ENCODE measurements at places on chromosomes 3 and 15.
A peak's percentile ranks its signal among the peaks of the same experiment; 100 is the strongest.

- DNase-seq = no peak
Measured at GRCh38 chr3:87413814-87414213, 137.4 kb upstream of the POU1F1 start.

DNA sequence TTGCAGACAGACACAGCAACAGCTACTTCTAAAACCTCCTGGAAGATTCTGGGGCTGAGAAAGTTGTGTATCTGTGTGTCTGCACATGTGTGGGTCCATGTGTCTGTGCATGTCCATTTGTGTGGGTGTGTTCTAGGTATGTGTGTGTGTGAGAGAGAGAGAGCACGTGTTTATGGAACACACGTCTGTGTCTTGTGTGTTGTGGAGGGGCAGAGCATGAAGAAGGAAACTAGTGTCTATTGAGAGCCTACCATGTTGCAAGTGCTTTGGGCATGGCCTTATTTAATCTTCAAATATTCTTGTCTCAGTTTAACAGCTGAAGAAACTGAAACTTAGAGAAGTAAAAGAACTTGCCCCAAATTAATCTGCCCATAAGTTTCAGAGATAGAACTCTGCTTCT is 327.5 kb downstream of the UACA start:
- no peak for DNase-seq

GRCh38 chr15:99718421-99718820 is 14.8 kb downstream of the LYSMD4 start:
- DNase-seq = no peak

GRCh38 chr3:146019508-146019907 is 141.5 kb downstream of the PLOD2 start:
- no peak for DNase-seq

DNA sequence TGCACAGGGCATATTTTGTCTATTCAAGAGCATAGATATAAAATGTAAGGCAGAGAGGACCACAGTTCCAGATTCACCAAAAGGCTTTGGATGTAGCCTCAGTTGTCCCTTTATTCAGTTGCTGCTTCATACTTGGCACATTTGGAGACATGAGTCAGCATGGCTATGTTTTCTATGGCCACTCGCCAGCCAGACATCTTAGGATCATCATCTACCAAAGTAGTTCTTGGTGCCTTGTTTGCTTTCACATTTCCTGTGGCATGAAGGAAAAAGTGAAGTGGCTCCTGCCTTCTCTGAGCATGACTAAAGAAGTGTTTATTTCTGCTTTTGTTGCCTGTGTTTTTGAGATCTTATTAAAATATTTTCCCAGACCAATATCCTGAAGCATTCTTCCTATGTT is 7.2 kb downstream of the SUSD5 start:
- no peak for DNase-seq

DNA sequence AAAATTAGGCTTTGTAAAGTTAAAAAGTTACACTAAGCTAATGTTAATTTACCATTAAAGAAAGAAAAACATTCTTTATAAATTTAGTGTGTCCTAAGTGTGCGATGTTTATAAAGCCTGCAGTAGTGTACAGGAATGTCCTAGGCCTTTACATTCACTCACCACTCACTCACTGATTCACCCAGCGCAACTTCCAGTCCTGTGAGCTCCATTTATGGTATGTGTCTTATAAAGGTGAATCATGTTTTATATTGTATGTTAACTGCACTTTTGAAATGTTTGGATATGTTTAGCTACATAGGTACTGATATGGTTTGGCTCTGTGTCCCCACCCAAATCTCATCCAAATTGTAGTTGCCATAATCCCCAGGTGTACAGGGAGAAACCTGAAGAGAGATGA is 549.7 kb upstream of the EPHA6 start:
- no peak for DNase-seq

DNA sequence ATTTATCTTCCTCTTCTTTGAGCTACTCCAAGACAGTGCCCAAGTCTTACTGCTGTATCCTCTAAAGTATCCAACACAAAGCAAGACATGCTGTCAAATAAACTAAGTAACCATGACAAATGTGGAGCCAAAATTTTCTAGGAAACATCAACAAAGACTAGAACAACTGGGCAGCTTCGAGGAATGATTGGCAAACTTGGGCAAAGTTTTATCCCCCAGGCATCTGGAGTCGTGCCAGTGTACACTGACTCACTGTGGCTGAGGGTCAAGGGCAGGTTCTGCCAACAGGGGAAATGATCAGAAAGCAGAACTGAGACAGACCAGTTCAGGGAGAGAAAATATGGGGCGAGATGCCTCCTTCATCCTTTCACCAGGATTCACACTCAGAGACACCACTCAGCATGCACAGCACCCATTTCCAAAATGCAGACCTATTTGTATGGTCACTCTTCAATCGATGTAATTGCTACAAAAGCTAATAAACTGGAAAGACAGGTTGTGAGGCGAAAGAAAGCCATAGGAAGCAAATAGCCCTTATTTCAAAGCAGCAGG is 65.8 kb downstream of the MB21D2 start:
- no peak for DNase-seq

GRCh38 chr3:54818942-54819341 is 108.9 kb downstream of the LRTM1 start:
- no peak for DNase-seq

DNA sequence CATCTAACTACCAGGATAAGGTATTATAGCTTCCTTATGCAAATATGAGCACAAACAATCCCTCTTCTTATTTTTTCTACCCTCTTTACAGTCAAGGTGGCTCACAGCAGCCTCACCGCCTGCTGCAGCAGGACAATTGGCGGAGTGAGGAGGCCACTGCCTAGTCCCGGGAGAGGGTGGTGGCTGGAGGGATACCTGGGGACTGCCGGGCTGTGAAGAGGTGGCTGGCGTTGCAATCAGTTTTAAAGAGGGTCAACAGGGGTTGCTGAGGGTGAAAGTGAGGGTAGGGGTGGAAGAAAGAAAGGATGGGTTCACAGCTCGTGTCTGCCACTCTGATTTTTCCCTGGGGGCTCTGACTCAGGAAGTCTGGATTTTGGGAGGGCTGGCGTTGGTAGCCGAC is 105.1 kb upstream of the SLC6A6 start:
- no peak for DNase-seq

- DNase-seq = no peak
Measured at GRCh38 chr15:68432441-68433064, 590 bp upstream of the ITGA11 start.

- no peak for DNase-seq
Measured at GRCh38 chr3:132629928-132630327, 29.7 kb downstream of the ACAD11 start.

DNA sequence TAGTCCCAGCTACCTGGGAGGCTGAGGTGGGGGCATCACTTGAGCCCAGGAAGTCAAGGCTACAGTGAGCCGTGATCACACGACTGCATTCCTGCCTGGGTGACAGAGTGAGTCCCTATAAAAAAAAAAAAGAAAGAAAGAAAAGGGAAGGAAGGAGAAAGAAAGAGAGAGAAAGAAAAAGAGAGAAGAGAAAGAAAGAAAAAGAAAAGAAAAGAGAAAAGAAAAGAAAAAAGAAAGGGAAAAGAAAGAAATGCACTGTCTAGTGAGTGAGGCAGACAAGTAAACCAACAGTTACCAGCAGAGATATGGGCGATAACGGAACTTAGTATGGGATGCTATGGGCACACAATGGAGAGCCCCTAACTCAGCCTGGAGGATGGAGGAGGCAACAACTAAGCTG is 37.2 kb upstream of the TSEN2 start:
- no peak for DNase-seq

- no peak for DNase-seq
Measured at GRCh38 chr3:170982733-170983132, 43.8 kb downstream of the SLC2A2 start.

GRCh38 chr3:61060411-61060861 is 190.8 kb downstream of the FHIT start:
- DNase-seq = peak; percentile 78

DNA sequence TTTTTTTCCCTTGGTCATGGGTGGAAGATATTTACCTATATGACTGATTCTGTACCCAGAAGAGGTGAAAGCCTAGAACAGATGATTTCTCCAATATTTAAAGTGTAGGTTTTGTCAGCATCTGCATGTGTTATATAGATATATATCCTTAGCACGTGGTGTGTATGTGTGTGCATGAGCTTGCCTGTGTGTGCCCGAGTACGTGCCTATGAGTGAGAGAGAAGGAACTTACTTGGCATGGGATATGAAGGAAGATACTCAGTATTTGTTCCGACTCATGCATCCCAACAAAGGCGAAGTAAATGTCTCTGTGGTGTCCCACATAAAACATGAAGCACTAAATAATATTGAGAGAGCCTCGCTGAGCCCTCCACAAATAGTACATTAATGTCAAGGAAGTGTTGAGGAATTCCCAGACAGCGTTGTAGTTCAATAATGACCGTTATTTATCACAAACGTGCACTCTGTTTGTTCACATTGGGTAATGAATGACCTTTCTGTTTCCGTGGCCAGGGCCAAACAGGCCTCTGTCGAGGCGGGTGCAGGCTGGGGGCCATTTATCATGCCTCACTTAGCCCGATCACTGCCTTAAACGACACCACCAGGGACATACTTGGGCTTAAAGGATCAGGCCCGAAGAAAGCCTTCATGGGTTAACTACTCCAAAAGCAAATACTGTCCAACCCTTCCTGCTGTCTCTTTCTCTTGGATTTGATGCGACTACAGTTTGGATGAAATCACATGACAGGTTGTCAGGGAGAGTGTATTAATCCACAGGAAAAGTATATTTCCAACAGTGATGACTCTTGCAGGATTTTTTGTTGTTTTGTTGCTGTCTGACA is 267.7 kb downstream of the PTPRG start:
- peak; percentile 55 for DNase-seq

- no peak for DNase-seq
Measured at GRCh38 chr15:87133704-87134103, 1054.0 kb downstream of the AGBL1 start.

GRCh38 chr3:5317557-5317956 is 130.1 kb downstream of the EDEM1 start:
- no peak for DNase-seq

DNA sequence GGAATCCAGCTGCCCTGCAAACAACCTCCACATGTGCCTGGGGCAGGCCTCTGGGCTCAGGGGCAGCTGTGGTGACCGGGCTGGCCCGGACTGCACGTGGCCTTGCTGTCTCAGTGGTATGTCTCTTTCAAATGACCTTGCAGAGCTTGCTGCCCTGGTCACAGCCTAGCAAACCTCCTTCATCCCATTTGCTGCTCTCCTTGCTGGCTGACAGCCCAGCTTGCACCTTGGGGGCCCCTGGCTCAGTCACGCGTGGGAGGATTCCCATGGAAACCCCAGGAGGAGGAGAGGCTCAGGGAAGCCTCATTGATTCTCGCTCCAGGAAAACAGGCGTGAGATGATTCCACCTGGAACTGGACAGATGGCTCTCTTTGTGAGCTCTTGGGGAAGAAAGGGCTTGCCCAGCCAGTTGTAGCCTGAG is 5.6 kb downstream of the SPSB4 start:
- peak; percentile 85 for DNase-seq

DNA sequence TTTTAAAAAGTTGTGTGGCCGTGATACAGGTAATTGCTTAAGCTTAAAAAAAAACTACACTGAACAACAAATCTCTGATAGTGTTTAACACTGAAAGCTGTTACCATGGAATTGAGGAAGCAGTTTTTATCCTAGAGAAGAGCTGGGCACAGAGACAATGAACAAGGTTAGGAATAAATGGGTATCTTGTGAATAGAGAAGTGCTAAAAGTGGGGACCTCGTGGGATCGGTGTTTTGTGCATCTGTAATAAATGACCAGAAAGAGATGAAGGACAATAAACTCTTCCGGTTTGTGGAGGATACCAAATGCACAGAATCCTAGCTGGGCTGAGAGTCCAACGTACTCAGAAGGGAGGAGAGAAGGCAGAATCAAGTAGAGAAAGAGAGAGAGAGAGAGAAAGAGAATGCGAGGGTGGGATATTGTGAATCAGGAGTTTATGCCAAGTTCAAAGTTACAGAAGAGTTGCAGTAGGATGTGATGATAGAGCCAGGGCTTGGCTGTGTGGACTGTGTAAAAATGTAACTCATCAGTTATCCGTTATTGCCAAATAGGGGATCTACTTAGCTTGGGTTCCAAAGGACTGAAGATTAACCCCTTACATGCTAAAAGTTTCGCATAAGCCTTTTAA is 148.9 kb downstream of the IL20RB start:
- DNase-seq = no peak

GRCh38 chr3:128679338-128679737 is 28.7 kb upstream of the RPN1 start:
- DNase-seq = no peak

GRCh38 chr15:73717802-73718201 is 33.6 kb downstream of the CD276 start:
- no peak for DNase-seq

- DNase-seq = no peak
Measured at GRCh38 chr3:132654190-132654589, 5.4 kb downstream of the ACAD11 start.

DNA sequence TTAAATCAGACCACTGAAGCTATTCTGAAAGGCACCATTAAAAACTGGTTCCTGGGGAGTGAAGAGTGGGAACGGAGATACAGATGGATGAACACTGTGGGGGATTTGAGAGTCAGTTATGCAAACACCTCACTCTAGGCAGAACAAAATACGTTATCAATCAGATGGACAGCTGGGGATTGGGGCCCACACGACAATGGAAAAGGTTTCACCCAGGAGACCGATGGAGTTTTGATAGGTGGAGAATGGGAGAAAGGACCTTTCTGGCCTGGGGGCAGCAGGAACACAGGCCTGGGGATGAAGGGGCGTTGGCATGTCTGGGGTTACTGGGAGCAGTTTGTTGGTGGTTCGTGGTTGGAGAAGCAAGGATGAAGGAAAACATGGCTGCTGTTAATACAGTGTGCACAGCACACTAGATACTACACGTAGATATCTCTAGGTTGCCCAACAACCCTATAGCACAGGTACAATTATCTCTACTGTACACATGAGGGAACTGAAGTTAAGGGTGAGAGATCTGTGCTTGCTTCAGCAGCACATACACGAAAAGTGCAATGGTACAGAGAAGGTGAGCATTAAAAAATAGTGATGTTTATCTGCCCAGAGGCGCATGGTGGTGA is 16.5 kb downstream of the ST6GAL1 start:
- DNase-seq = no peak
